Cortex of kidney (tissue), 1 donor: ENCODE measurements at places on chromosomes 6 and 20.

- no peak for DNase-seq
Observed at GRCh38 chr6:168116438-168116974, 37.5 kb upstream of the FRMD1 start.

- DNase-seq: no peak
Observed at GRCh38 chr20:4488407-4489339, 233.0 kb upstream of the PRND start.

GRCh38 chr6:28330041-28330440, 5.9 kb downstream of the ZSCAN31 start:
- no peak for DNase-seq

- no peak for DNase-seq
Observed at GRCh38 chr6:167146135-167146534, 11.6 kb downstream of the GPR31 start.

GRCh38 chr6:13667655-13668054, 44.0 kb downstream of the RANBP9 start:
- no peak for DNase-seq

- no peak for DNase-seq
Observed at GRCh38 chr20:4047614-4048013, 32.3 kb upstream of the RNF24 start.

DNA sequence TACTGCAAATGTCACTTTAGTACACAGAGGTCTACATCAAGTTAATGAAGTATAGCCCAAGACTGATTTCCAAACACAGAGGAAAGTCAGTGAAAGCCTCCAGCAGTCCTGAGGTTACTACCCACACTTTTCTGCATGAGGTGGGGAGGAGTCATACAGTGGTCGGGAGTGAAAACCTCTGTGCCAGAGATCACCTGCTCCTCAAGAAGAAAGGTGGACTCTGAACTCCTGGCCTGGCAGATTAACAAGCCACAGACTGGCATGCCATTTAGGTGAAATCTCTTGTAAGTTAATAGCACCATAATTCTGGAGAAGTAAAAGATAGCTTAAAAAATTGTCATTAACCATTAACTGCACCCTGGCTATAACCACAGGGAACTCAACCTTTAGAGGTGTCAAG, 125.0 kb upstream of the LAMP5 start:
- no peak for DNase-seq

DNA sequence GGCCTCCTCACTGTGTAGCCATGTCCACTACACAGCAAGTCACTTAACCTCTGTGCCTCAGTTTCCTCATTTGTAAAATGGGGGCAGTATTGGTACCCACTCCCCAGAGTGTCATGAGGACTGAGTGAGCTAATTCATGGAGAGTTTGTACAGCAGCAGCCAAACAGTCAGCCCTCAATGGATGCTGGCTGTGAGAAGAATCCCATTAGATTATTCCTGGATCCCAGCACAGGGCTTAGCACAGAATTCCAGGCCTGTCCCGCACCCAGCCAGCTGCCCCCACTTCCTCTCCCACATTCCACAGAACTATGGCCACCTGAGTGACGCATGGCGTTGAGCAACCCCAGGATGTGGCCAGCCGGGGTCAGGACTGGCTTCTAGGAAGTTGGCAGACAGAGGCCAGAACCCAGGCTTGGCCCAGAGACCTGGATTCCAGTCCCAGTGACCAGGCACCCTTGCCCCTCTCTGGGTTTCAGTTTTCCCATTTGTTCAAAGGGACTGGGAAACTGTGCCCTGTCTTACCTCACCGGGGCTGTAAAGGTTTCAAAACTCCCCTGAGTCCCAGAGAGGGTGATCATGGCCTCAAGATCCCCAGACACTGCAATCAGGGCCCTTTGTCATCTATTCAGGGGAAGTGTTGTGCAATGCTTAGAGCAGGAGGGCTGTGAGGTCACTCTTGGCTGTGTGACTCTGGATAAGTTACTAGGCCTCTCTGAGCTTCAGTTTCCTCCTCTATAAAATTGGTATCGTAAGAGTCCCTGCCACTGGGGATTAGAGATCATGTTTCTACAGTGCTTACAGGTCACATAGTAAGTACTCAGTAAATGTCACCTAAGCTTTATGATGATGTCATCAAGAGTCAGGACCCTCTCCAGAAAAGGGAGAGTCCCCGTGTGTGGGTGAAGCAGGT, 3.0 kb upstream of the TGM2 start:
- DNase-seq: no peak

- no peak for DNase-seq
Observed at GRCh38 chr20:53336892-53337291, 256.7 kb downstream of the ZNF217 start.

DNA sequence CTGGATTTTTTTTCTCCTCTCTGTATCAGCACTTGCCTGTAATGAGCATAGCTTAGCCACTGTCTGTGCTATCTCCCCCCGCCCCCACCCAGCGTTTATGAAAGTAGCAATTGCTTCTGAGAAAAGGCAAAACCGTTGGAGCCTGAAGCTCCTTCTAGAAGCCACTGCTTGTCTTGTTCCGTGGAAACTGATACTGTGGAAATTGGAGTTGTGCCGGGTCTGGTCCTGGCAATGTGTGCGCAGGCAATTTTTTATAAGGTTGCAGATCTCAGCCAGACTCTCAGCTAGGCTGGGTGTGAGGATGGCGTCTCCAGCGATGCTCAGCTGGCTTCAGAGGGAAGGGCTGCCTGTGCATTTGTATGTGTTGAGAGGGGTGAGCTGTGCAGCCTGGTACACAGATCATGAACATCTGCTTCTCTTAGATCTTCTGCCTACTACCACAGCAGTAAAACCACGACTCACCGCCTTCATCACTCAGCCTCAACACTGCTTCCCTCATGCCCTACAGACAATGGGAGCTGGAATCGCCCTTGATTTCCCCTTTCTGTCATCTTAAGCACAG, 72.4 kb upstream of the GTSF1L start:
- DNase-seq: no peak

GRCh38 chr6:72363844-72364740, 257.8 kb upstream of the KCNQ5 start:
- DNase-seq: no peak

GRCh38 chr6:84582997-84583396, 181.4 kb downstream of the TBX18 start:
- no peak for DNase-seq
